ENCODE measurements at places on chromosomes 3 and 15. TPM values are rescaled to one million over a fixed set of nuclear protein-coding genes. Genes with fewer than 3 reads are reported as not detected.

GRCh38 chr3:180295811-180296210, 259.1 kb upstream of the PEX5L start:
- DNase-seq, result no peak

DNA sequence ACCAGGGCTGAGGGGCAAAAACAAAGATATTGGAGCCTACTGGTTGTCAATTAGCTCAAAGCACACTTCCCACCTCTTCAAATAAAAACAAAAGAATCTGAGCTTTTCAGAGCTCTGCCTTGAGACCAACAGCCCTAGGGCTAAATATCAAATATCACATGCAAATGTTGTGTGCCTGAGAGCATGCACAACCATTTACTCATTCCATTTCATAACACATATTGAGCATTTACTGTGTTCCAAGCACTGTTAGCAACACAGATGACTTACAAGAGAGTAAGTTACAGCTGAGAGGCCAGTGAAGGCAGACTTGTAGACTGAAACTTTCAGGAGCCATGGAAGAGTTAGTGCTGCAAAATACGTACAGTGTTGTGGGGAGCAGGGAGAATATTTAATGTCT, 222.4 kb downstream of the CPNE4 start:
- no peak for DNase-seq

DNA sequence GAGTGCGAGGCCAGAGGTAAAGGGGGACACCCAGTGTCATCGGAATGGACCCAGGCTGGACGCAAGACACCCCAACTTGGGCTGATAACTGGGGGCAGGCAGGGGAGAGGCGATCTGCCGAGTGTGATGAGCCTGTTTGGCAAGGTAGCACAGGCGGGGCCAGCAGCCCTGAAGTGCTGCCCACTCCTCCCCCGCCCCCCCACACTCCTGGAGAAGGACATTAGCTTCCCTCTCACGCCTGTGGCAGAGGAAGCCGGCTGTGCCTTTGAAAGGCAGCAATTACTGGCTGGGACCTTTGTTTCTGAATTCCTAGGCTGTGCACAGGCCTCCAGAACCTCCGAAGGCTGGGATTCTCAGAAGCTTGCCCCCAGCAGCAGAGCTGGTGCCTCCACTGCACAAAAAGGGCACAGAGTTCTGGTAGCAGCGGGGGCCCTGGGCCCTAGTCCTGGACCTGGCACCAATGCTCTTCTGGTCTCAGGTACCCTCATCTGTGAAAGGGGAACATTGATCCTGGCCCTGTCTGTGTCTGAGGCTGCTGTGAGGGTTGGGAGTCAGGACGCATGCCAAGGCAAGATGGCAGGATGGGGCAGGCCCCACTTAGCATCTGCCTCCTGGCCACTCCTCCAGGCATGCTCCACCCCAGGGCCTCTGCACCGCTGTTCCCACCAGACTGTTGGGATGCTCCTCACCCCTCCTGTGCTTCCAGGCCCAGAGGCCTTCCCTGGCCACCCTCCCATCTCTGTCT, 28.6 kb downstream of the IQSEC1 start:
- DNase-seq, result no peak

- no peak for DNase-seq
Observed at GRCh38 chr3:181948286-181948685, 236.6 kb downstream of the SOX2 start.

GRCh38 chr3:171875923-171876412, 32.8 kb downstream of the TMEM212 start:
- no peak for DNase-seq

Gene ABI3BP
- total RNA-seq, result 0.17 TPM

Gene EFHB
- 0.17 TPM for total RNA-seq

Gene APBA2
- total RNA-seq, result 65.1 TPM

All from activated naive CD8-positive, alpha-beta T cell treated with anti-CD3 and anti-CD28 coated beads, Interleukin-2, amount 10 ng/mL, durations not matched to agents 7 days and 5 days (primary cell).